ENCODE measurements at places on chromosomes 2 and 18.

- no peak for DNase-seq
Measured at GRCh38 chr18:46319783-46320182, 215.6 kb downstream of the HAUS1 start.

DNA sequence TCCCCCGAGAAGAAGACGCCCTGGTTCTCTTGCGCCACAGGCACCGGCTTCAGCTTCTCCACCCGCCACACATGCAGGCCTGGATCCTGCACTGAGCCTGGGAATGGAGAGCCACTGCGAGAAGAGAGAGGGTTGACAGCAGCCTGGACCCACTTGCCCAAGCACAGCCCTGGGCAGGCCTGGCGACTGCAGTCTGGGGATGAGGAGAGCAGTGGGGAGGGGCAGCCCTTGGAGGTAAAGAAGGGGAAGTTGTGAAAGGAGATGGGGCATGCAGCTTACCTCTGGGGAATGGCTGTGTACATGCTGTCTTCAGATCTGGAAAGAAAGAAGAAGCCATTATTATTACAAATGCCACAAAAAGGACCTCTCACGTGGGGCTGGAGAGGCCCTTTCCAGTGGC lies 8.3 kb downstream of the CAPG start:
- DNase-seq = peak; percentile 32

DNA sequence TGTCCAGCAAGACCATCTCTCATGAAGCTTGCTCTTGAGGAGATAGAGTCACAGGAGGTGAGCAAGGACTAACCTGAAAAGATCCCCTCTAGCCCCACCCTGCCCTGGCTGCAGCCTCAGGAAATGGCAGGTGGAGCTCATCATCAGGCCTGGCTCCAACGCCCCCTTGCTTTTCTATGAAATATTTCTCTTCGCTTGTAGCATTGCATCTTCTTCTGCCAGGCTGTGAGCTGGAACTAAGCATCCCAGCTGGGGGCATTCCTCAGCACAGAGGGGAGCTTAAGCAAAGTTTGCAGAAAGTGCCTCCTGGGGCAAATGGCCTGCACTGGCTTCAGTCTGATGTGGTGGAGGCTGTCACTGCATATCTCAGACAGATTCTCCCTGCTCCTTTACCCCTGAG lies 90.1 kb upstream of the LGALSL start:
- no peak for DNase-seq

GRCh38 chr2:62334009-62334408 lies 138.1 kb downstream of the B3GNT2 start:
- DNase-seq = no peak

- no peak for DNase-seq
Measured at GRCh38 chr18:75854174-75854573, 426.7 kb upstream of the SMIM21 start.
